A375 (cell line): ENCODE measurements at places on chromosomes 16 and 17. TPM values are rescaled to one million over a fixed set of nuclear protein-coding genes. Genes with fewer than 3 reads are reported as not detected.

TAT gene
- not detected in 2 replicates for total RNA-seq

OTOP3 gene
- not detected in 2 replicates for total RNA-seq

HSF5 gene
- total RNA-seq: 0.08 TPM in 1 of 2 replicates, not detected in the other

SLC35G6 gene
- not detected in 2 replicates for total RNA-seq
